Stimulated activated CD8-positive, alpha-beta memory T cell treated with anti-CD3 and anti-CD28 coated beads, Interleukin-15, amount 100 ng/mL, for 48 hours (primary cell): ENCODE measurements at places on chromosomes 5 and 9.

DNA sequence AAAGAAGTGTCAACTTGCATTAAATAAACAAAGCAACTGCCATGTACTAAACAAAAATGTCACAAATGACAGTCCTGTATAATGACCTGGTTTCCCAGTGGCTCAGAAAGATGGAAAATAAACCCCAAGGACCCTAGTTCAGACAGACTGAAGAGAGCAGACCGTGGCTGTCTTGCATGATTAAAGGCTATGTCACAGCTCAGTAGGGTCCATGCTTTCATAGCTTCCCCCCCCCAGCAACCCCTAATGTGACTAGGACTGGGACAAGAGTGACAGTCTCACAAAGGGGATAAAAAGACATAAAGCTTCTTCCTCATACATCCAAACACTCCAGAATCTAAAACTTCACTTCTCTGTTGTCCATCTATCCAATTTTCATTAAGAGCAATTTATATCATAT, 113.6 kb downstream of the NR6A1 start:
- no peak for DNase-seq

- no peak for DNase-seq
Measured at GRCh38 chr5:74916831-74917710, 50.9 kb upstream of the FAM169A start.

DNA sequence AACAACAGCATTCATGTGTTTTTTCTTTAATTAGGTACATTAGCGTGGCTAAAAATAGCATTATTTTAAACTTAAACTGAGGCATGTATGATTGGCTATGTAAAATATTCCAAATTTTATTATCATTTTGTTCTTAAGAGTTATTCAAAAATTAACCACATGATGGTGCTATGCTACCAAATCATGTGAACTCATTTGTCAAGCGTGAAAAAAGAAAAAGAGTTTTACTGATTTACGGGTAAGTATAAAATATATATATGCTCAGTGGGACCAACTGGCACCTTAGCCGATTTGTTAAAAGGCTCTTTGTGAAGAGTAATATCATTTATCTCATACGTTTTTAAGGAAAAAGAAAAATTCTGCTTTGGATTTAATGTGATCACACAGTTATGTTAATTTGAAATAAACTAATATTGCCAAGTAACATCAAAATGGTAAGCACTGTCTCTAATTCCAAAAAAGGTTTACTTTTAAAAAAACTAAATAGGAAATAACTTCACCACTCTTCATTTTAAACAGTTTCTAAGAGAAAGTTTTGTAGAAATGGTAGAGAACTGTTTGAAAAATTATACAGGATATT, 1042.3 kb downstream of the CDH12 start:
- no peak for DNase-seq

DNA sequence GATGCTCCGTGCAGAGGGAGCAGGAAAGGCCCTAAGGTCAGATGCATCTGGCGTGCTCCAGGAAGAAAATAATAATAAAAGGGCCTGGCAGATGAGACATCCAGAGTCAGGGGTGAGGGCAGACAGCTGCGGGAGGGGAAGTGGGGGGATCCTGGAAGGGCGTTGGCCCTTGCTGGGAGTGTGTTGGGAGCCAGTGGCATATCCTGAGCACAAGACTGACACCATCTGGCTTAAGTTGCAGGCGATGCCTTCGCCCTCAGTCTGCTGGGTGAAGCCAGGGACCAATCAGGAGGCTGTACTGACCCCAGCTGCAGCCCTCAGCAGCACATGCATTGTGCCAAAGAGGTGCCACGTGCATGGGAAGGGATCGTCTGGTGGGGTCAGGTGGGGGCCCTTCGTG, 3.8 kb downstream of the OR2V2 start:
- no peak for DNase-seq

GRCh38 chr9:93958819-93959682, 3.9 kb upstream of the BARX1 start:
- no peak for DNase-seq

- no peak for DNase-seq
Measured at GRCh38 chr9:35257986-35258659, 96.3 kb downstream of the UNC13B start.

GRCh38 chr5:170785416-170785815, 1.9 kb downstream of the GABRP start:
- DNase-seq, result no peak

DNA sequence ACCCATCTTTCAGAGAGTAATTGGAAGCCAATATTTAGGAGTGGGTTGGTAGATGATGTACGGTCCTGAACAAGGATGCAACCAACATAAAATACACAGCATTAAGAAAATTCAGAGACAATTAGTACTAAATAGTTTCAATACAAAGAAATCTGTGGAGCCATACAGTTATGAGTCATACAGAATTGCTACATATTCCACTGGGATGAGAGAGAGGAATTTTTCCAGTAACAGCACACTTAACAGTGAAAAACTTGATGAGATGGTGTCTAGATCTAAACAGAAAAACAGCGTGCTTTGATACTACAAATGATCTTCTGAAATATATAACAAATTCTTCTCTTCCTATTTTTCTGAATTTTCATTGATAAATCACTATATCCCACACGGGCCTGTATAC, 1999.3 kb upstream of the CDH9 start:
- no peak for DNase-seq

DNA sequence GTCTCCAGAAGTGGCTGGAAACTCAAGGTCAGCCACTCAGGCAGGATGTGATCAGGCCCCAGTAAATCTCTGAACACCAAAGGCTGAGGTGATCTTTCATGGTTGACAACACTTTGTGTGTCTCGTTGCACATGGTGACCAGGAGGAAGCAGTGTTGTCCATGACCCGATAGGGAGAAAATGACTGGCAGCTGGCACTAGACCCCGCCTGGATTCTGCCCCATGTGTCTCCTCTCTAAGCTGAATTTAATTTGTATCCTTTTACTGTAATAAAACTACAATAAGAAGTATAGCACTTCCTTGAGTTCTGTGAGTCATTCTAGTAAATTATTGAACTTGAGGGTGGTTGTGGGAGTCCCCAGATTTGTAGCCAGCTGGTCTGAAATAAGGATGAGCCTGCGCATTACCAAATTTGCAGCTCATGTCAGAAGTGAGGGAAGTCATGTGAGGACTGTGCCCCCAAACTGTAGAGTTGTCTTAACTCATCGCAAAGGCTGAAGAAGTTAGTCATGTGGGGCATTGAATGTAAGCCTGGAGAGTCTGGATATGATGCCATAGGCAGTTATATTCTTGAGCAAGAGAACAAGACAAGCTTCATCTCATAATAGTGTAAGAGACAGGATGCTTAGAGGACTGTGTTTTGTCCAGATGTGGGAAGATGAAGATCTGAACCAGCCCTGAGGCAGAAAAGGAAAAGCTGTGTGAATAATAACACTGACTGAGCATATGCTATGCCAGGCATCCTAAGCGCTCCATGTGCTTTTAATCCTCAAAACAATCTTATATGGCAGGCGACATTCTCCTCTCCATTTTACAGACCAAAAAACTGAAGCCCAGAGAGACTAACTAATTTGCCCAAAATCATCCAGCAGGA, 55.9 kb downstream of the TMEM215 start:
- no peak for DNase-seq

DNA sequence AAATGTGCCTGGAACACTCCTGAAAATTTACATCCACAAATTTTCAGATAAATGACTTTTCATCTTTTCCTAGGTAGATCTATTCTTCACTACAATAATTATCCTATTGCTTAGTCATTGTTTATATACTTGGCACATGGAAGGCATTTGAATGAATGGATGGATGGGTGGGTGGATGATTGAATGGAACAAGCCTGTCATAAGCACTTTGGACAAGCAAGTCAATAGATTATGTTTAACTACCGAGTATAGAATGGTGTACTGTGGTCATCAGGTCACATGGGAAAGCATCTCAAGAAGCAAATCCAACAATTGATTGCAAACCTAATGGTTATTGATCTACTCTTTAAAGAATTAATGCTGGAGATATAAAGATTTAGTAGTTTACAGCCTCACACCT, 114.4 kb upstream of the DMRTA1 start:
- DNase-seq, result no peak

DNA sequence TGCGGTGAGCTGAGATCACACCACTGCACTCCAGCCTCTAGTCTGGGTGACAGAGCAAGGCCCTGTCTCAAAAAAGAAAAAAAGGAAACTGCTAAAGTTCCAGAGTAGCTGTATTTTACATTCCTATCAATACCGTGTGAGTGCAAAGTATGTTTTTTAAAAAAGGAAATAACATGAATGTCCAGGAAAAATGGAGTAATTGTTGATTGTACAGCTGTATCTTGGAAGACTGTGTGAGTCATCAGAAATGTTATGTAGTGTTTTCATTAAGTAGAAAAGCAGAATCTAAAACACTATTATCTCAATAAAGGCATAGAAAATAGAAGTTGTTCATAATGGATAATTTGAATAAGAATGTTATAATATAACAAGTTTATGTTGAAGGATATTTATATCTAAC, 53.9 kb downstream of the ZCCHC7 start:
- DNase-seq, result no peak

GRCh38 chr9:96619491-96620180, at the start of gene CDC14B:
Gene CDC14B, minus strand, starts transcription at chr9:96619843. Its CDS starts 465 bp downstream, at chr9:96619378.
- DNase-seq, result peak; percentile 61

DNA sequence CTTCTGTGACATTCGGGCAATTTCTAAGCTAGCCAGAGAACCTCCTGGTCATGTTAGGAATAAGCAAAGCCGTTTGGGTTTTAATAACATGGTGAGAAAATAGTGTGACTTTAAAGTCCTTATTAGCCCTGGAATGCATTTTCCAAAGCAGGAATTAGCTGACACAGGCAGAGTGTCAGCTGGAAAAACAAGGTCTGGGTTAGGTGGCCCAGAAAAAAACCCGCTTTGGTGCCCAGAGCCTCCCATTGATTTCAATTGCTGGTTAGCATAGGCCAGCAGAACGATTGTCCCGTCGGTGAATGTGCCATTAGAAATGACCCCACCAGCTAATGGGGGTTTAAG, 62.1 kb upstream of the CPEB4 start:
- DNase-seq, result no peak

GRCh38 chr9:133057006-133057405, 4.8 kb upstream of the CEL start:
- DNase-seq, result no peak

DNA sequence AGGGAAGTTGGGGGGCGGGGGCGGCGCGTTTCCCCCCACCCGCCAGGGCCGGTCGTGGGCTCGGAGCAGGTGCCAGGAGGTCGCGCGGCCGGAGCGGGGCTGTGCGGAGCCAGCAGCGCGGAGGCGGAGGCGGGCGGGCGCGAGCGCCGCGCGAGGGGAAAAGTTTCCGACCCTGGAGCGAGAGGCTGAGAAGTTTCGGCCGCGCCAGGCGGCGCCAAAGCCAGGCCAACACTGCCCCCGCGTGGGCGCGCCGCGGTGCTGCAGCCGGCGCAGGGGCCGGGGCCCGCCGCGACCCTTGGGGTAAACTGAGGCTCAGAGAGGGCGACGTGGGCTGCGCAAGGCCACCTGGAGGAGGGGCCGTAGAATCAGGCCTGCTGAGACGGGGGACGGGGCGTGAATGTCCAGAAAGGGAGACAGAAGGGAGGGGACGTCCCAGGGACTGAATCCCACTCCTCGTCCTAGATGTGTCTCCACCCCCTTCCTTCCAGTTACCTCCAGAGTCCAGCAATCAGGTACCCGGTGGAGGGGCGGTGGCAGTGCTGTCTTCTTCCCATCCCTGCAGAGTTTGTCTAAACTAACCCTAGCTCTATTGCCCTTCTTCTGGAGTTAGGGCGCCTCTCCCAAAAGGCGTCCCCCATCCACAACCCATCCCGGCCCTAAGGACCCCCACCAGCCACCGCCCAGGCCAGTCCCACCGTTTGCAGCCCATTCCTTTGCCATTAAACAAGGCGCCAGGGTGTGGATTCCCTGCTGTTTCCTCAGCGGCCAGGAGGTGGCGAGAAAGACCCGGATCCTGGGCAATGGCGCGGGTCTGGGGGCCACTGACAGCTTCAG, 10.2 kb downstream of the C9orf50 start:
- DNase-seq, result peak; percentile 52

- DNase-seq, result no peak
Measured at GRCh38 chr5:140513124-140513523, 34.3 kb upstream of the EIF4EBP3 start.

- DNase-seq, result no peak
Measured at GRCh38 chr9:128153060-128153946, 4.0 kb downstream of the LCN2 start.

DNA sequence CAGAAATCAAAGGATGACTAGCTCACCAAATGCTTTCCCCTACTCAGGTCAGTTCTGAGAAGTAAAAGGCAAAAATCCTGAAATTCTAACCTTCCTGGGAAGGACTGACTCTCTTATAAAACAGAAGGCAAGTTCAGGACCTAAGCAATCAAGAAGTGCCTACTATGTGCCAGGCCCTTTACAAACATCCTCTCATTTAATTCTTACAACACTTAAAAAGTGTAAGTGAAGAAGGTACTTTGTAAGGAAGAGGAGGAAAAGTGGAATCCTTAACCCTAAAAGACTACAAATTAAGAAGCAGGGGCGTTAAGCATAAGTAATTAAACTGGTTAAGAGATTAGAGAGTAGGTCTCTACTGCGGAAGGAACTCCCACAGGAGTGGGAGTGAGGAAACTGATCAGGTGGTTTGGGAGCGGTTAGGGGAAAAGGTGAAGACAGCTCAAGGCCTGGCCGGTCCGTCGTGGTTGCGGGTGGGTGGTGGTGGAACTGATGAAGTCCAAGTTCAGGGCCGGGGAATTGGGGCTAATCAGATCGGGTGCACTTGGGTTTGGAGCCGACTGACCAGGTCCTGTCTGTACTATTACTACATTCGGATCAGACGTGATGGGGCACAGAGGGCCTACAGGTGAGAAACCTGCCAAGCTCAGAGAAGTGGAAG, 839 bp downstream of the MED27 start:
- no peak for DNase-seq

DNA sequence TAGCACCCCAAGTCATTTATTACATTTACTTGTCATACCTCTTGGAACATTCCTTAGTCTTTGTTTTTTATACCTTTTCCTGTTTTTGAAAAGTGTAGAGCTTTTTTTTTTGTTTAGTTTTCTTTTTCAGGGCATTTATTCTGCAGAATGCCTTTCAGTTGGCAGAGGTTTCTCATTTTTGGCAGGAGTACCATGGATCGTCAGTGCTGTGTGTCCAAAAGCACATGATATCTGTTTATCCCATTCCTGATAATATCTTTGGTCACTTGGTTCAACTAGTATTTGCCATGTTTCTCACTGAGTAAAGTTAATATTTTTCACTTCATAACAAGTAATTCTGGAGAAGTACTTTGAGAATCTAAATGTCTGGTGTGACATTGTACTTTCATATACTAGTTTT, 10.7 kb downstream of the OGN start:
- DNase-seq, result no peak

DNA sequence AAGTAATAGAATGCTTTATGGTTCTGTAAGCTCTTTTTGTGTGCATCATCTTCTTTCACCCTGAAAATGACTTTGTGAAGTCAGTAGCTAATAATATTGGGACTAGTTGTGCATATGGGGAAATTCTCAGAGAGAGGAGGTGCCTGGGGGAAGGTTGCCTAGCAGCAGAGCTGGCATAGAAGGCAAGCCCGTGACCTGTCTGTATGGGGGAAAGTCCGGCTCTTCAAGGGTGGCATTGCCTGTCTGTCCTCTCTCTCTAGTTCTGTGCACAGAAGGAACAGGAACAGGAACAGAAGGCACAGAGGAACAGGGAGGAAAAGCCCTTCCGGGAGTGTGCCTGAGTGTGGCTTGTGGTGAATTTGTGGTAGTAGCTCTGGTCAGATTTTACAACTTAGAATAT, 33.1 kb downstream of the SH3GL2 start:
- DNase-seq, result no peak
